ENCODE measurements at places on chromosomes 16 and 17. TPM values are rescaled to one million over a fixed set of nuclear protein-coding genes. Genes with fewer than 3 reads are reported as not detected.

- no peak for DNase-seq
These were observed 250.4 kb downstream of the MRTFB start for GRCh38 chr16:14321542-14321941.

DNA sequence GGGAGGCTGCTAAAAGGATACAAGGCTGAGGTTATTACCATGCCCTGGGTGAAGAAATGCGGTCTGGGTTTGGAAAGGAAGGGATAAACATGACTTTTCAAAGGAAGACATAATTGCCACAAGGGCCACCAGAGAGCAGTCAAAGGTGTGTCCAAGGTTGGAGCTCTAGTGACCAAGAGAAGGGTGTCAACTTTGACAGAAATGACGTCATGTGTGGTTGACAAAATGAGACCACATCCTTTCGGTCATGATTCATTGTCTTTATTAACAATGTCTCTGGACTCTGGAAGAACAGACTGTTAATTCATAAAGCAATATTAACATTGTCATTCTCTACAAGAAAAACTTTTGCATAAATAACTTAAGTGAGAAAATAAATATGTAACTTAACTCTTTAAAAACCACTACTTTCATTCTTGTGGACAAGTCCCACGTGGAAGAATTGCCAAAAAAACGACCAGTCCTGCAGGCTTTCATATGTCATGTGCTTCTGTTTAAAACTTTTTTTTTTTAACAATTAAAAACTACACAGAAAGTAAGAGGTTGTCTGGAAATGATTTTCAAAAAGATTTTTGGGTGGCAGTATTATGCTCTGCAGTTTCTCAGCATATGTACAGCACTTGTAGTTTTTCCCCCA is 5.0 kb downstream of the SOST start:
- peak; percentile 43 for DNase-seq

DNA sequence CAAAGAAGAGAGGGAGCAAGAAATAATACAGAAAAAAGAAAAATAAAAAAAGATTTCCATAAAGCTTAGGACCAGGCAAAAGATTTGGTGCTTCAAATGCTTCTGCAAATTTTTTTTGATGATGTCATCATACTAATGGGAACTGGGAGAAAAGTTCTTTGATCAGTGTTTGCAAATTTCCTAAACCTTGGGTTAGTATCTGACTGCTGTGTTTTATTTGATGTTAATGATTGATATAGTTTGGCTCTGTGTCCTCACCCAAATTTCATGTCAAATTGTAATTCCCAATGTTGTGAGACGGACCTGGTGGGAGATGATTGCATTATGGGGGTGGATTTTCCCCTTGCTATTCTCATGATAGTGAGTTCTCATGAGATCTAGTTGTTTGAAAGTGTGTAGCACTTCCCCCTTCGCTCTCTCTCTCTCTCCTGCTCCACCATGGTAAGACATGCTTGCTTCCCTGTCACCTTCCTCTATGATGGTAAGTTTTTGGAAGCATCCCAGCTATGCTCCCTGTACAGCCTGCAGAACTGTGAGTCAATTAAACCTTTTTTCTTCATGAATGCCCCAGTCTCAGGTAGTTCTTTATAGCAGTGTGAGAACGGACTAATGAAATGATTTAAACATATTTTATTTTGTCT is 72.6 kb downstream of the TMEM100 start:
- no peak for DNase-seq

DNA sequence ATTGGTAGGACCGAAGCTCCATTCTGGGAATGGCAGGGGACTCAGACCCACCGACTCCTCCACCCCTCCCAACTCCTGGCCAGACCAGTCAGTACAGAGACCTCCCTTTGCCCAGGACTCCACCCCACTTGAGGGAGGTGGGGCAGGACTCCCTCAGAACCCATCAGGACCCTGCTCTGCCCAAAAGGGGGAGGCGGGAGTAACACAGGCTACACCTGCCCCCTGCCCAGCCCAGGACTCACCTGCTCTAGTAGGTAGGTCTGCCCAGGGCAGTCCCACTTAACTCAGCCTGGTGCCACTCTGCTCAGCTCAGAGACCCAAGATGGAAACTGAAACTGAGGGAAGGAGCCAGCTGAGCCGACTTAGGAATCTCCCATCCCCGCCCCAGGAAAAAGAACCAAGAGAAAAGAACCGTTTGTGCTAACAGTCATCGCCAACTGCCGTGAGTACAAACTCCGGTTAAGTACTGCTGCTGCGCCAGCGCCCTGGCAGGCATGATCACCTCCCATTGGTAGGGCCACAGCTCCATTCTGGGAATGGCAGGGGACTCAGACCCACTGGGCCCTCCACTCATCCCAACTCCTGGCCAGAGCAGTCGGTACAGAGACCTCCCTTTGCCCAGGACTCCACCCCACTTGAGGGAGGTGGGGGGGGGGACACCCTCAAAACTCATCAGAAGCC is 503 bp downstream of the DHX58 start:
- DNase-seq, result peak; percentile 54

CDH8 gene
- 38.7 TPM for total RNA-seq

Measured in myocyte (in vitro differentiated cells).